ENCODE measurements at places on chromosomes 12 and 14. TPM values are rescaled to one million over a fixed set of nuclear protein-coding genes. Genes with fewer than 3 reads are reported as not detected.

Gene CABP1
- 0.34 TPM for total RNA-seq

GRCh38 chr12:52659395-52659794, 7.4 kb upstream of the KRT2 start:
- DNase-seq: no peak

Gene OS9
- total RNA-seq: 107 TPM

GRCh38 chr12:65556676-65557437, 267.4 kb upstream of the HMGA2 start:
- peak; percentile 70 for DNase-seq
